H9 (cell line): ENCODE measurements at places on chromosomes 1 and 21.

DNA sequence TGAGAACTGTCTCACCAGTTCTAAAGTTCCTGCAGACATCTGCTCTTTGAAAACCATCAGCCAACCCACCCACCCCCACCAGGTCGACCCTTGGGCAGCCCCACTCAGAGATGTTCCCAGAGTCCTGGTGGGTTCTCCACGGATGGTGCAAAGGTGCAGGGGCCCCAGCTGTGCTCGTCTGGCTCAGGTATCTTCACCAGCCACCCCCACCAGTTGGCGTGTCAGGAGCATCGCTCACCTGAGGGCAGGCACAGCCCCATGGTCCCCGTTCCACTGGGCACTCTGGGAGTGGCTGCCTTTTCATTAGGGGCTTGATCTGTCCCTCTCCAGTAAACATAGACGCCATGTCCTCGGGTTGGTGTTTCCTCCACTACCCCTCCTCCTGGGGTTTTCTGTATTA is 70.5 kb downstream of the UMODL1 start:
- no peak for DNase-seq

GRCh38 chr1:21913763-21914162 is 23.3 kb downstream of the HSPG2 start:
- DNase-seq = no peak

DNA sequence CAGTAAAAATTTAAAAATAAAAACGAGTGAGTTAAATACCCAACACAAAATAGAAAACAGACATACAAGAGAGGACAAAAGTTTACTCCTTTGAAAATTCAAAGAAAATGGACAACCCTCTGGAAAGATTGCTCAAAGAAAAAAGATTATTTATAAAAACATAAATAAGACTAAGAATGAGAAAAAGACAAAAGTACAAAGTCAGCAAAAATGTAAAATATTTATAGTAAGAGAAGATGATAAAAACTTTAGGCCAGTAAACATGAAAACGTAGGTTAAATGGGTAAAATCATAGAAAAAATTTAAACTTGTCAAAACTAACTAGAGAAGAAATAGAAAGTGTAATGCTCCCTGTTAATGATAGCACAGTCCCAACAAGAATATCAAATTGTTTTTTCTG is 31.9 kb upstream of the SLC45A1 start:
- DNase-seq = no peak

GRCh38 chr1:199132006-199132405 is 493.2 kb downstream of the PTPRC start:
- DNase-seq = no peak

DNA sequence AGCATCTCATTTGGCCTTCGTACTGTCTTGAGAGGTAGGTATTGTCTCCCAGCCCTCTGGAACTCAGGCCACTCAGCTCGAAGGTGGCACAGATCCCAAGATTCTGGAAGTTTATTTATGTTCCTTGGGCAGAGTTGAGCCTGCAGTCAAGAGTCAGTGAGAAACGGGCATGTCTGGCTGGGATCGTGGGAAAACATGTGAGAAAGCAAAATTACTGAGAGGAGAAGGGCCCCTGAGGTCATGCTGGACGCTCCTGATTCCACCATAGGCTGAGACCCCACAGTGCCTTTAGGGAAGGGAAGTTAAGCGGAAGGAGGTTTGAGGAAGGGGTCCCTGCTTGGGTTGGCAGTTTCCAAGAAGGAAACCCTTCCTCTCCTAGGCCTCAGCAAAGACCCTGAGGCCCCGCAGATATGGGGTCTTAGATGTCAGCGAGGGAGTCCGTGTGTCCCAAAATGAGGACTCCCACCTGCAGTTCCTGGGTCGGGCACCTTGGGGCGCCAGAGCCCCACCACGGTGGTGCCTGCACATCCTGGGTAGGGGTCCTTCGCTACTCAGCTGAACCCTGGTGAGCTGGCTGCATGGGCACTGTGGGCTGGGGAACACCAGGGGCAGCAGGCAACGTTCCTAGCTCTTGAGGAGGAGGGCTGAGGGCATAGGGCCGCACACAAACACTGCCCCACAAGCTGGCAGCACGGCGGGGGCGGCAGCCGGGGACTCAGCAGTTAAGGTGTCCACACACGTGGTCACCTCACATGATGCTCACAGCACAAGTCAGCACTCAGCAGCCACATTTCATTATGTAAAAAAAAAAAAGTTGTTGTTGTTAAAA is 12.3 kb upstream of the SEMA4A start:
- peak; percentile 92 for DNase-seq

GRCh38 chr1:98661544-98662355 is at the start of gene SNX7:
TSS of gene SNX7 (plus strand) at chr1:98661721. CDS start at chr1:98661732, 11 bp downstream.
- DNase-seq = peak; percentile 79

GRCh38 chr1:19689085-19689757 is 24.5 kb downstream of the HTR6 start:
- DNase-seq = no peak

DNA sequence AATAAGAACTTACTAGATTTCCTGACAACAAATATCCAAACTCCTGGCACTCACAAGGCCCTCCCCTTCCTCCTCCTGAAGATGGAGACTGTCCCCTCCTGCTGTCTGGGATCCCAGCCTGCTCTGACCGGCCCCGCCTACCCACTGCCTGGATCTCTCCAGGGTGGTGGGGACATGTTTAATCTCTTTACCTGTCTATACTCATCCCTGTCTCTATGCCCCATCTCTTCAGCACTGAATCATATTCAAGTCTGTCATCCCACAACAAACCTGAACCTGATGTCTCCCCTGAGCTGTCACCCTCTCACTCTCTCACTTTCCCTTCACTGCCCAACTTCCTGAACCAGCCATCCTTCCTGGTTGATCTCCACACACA is 22.1 kb downstream of the MATN1 start:
- no peak for DNase-seq

DNA sequence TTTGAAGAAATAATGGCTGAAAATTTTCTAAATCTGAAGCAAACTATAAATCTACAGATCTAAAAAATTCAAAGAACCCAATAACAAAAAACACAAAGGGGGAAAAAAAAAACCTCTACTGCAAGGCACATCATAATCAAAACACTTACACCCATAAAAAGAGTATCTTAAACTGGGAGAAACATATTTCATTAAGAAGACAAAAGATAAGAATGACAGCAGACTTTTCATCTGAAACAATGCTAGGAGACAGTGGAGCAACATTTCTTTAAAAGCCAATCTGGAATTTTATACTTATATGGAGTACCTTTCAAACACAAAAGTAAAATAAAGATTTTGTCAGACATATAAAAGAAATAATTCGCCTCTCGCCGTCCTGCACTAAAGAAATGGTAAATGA is 49.1 kb downstream of the COP1 start:
- no peak for DNase-seq

GRCh38 chr1:197399755-197400521 is 131.9 kb downstream of the CRB1 start:
- DNase-seq = peak; percentile 38

DNA sequence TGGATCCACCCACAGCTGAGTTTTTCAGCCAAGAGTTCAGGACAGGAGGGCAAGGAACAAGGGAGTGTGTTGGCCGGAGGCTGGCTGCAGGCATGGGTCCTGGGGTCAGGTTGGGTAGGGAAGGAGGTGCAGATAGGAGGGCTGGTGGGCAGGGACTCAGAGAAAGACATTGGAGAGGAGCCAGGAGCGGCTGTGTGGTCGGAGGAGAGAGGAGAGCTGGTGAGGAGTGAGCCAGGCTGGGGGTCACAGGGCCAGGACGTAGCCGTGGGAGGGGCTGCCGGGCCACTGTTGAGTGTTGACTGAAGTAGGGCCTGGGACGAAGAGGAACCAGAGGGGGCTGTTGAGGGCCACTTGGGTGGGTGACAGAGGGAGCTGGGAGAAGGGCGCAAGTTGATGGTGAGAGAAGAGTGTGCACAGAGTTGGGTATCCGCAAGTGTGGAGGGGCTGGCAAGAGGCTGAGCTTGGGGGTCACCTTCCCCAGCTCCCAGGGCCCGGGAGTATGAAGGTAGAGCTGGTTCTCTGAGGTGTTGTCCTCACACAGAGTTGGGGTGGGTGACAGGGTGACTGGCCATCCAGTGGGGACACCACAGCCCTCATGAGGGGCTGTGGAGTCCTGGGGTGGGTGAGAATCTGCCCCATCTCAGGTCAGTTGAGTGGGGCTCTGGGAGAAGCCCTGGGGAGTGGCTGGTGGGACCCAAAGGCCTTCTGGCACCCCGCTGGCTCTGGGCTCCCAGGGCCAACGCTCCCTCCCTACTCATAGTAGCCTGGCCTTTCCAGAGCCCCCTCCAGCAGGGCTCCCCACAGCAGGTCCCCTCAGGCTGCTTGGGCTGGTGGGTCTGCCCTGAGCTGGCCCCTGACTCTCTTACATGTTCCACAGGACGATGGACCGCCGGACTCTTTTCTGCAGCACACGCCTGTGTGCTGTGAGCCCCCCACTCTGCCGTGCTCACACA is 21.9 kb downstream of the PODN start:
- DNase-seq = no peak

- no peak for DNase-seq
Measured at GRCh38 chr1:157241185-157241538, 103.0 kb upstream of the ETV3 start.

GRCh38 chr1:230371923-230372703 is 54.0 kb downstream of the PGBD5 start:
- no peak for DNase-seq

GRCh38 chr1:3105167-3105863 is 36.3 kb downstream of the PRDM16 start:
- DNase-seq = peak; percentile 91

DNA sequence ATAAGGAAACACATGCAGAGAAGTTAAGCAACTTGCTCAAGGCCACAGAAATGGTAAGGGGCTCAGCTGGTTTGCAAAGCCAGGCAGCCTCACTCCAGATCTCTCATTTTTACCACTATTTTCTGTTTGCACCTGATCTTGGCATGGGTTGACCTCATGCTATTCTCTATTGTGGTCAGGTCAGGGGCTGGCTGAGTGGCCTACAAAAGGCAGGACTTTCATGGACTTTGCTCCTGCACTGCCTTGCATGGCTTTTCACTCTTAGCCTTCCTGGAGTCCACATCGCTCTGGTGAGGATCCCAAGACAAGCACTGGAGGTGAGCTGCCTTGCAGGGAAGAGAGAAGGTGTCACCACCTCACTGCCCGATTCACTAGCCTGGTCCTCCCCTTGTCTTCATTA is 56.8 kb upstream of the CSF3R start:
- peak; percentile 18 for DNase-seq

DNA sequence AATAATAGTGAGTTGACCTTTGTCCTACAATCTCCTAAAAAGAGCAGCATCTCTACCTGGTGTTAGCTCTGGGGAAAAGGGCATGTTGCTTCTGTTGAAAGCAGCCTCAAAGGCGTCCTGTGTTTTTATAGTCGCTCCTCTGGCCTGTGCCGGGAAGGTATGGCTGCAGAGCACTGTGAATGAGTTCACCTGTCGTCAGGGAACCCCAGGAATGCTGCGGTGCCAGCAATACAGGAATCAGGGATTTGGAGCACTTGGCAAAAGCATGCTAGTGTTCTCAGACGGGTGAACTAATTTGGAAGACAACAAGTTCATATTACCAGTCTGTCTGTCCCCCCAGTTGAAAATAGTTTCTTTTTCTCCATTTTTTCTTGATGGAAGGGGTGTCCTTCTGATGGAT is 60.3 kb upstream of the PGD start:
- no peak for DNase-seq

GRCh38 chr21:42282021-42282420 is 33.2 kb downstream of the TFF3 start:
- DNase-seq = no peak

- no peak for DNase-seq
Measured at GRCh38 chr1:93804412-93804811, 74.6 kb downstream of the DNTTIP2 start.

- DNase-seq = no peak
Measured at GRCh38 chr1:12142891-12143630, 23.7 kb upstream of the TNFRSF1B start.
